ENCODE measurements at places on chromosomes 4 and X.

DNA sequence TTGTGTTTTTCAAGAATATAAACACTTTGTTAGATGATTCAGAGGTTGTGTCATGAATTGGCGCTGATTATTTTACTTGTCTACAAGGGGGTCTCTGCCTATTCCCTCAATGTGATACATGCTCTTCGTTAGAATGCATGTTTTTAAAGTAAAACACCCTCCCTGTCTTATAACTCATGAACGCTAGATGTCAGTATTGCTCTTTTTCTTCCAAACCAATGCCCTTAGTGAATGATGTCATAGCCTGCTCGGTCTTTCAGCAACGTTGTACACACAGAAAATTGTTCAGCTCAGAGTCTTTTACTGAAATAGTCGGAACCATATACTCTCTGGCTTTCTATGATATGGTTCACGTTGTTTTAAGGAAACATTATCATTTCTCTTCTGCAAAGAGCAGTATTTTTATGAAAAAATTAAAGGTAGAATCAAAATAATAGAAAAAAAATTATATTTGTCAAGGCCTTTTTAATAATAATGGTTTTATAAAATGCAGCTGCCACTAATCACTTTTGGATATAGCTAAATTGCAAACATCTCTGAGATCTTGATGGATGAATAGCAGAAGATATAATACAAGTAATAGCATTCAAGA lies 292.9 kb downstream of the TLL1 start:
- DNase-seq: peak; percentile 66

DNA sequence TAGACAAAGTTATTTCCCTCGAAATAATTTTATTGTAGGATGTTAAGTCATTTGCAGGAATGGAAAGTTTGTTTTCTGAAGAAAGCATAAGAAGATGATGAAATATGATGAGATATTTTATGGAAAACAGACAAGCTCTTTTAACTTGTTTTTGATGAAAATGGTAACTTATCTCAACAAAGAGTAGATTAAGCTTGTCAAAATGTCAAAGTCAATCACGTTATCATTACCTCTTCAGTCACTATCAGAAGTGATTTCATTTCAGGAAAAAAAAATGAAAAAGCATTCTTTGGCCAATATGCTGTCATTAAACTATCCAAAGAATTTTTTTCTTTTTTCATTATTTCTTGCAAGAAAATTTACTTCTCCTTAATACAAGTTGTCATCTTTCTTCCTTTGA lies 221.0 kb upstream of the ANKRD50 start:
- DNase-seq: no peak

DNA sequence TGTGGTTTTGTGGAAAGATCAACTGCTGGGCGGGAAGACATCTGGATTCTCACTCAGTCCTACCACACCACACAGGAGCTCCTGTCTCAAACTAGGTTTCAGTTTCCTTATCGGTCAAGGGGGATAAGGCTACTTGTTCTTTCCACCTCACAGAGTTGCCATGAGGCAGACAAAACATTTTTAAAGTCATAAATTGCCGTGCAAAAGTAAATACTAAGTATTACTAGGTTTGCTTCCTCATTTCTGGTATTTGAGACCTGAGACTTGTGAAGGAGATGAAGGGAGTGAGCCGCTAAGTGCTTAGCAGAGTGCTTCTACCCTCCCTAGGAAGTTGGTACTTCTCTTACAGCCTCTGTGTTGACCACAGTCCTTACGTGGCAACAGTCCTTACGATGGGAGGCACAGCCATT lies 1.5 kb downstream of the LAP3 start:
- DNase-seq: no peak

- no peak for DNase-seq
Observed at GRCh38 chrX:13165266-13166189, 121.1 kb upstream of the FAM9C start.

GRCh38 chr4:95084584-95084983 lies 326.8 kb downstream of the BMPR1B start:
- DNase-seq: no peak

DNA sequence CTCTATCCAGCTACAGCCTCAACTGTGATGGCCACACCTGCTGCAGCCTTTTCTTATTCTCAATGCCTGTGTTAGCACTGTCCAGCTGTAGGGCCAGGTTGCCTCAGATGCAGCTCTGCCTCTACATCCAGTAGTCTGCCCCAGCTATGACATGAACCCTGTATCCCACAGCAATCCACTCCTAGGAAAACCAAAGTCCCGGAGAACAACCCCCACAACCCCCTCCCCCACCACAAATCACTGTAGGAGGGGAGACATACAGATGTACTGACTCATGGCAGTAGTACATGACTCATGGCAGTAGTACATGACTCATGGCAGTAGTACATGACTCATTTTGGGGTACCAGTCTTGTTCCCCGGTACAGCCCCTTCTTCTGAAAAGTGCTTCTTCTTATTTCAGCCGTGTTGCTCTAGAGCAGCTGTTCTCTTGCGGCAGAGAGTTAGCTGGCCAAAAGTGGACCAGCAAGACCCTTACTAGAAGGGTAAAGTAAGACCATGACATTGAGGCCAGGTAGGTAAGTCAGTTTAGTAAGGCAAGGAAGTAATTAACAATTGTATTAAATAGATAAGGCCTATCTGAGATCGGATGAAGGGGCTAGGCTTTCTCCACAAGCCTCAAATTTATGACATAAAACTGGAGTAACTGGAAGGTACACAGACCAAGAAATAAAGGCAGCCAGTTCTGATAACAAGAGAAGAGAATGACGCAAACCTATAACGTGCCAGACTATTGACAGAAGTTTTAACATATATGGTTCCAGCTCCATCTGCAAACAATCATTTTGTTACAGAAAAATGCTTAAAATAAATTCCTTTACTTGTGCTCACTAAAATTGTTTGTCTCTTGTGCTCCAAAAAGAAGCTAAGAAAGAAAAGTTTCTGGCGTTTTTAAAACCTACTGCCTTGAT lies 221.4 kb downstream of the TACR3 start:
- DNase-seq: peak; percentile 53

GRCh38 chrX:139600105-139600504 lies 69.6 kb downstream of the F9 start:
- DNase-seq: no peak

DNA sequence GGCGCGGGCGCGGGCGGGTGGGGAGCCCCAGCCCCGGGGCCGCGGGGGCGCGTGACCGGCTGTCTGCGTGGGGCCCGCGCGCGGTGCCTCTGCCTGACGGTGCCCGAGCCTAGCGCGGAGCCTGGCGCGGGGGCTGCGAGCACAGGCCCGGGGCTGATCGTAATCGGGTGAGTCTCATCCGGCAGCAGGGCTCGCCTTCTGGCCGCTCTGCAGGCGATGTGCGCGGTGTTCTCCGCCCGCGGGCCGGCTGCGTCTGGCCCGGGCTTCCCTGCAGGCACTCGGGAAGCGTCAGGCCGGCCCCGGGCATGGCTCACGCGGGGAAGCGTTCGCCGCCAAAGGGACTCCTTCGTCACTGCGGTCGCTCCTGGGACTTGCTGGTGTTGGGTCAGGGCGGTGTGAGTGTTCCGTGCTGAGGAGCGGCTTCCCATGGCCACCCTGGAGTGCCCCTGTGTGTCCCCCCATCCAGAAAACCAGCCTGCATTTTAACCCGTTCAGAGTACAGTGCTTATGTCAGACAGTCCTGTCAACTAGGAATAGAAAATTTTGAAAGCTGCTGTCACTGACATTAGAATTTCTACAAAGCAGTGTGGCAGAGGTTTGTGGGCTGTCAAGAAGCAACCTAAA lies 40.6 kb downstream of the FAM149A start:
- no peak for DNase-seq

GRCh38 chr4:69849969-69850368 lies 10.0 kb downstream of the SULT1E1 start:
- DNase-seq: no peak

DNA sequence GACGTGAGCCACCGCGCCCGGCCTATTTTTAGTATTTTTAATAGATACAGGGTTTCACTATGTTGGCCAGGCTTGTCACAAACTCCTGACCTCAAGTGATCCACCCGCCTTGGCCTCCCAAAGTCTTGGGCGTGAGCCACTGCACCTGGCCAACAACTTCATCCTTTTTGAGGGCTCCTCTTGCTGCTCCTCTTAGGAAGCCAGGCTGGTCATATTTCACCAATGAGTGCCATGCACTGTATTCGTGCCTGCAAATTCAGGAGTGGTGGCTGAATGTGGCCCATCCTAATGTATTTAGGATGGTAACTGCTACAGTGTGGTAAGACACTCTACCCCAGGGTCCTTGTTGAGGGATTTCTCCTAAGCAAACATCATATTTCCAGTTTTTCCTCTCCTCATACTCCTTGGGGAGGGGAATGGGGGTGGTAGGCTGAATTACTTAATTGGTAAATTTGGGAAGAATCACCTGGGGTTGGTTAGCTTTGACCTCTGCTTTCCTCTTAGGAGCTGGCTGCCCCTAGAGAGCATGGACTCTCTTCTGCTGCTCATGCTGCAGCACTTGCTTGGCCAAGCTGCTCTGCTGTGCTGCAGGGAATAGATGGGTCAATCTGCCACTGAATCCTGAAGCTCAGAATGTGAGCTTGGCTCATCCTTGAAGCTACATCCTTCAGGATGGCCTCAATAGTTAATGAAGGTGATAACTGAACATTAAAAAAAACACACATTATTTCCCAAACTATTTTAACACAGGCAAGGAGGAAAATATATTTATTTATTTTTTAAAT lies 167.4 kb downstream of the HS3ST1 start:
- no peak for DNase-seq

DNA sequence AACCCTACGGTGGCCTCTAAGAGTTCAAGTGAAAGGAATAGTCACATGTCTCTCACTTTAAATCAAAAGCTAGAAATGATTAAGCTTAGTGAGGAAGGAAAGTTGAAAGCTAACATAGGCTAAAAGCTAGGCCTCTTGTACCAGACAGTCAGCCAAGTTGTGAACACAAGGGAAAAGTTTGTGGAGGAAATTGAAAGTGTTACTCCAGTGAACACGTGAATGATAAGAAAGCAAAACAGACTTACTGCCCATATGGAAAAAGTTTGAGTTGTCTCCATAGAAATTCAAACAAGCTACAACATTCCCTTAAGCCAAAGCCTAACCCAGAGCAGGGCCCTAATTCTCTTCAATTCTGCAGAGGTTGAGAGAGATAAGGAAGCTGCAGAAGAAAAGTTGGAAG lies 51.5 kb upstream of the RAB9B start:
- no peak for DNase-seq

DNA sequence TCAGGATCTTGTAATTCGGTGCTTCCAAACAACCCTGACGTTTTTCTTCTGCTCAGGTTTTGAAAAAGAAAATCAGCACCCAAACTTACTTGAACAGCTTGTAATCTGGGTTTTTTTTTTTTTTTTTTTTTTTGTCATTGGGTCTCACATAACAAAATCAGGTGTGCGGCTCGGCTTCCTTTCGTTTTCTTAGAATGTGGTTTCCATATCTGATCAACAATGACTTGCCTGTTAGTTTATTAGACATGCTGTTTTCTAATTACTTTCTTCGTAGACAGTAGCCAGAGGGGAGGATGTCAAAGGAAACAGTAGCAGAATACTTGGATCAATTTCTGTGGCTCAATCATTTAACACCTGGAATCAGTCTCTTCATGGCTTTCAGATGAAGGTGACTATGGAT lies 890 bp upstream of the FREM3 start:
- DNase-seq: no peak

GRCh38 chrX:134718105-134718965 lies 60.1 kb upstream of the PLAC1 start:
- DNase-seq: peak; percentile 98

GRCh38 chr4:170391066-170391740 lies 301.4 kb upstream of the AADAT start:
- no peak for DNase-seq

DNA sequence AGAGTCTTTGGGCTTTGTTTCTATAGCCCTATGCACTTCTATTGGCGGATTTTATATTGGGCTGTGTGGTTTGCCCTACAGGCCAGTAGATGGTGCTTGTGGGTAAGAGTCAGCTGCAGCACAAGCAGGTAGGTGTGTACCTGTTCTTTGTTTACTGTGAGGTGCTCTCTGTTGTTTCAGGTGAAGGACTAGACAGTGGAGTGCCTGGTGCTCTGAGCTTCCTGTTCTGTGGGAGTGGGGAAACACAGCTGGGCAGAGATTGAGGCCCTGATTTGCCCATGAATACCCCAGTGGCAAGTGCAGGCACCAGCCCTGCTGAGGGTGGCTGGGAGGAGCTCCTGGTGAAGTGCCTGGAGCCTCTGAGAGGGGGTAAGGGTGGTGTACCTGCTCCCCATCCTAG lies 26.3 kb upstream of the UCP1 start:
- DNase-seq: no peak

DNA sequence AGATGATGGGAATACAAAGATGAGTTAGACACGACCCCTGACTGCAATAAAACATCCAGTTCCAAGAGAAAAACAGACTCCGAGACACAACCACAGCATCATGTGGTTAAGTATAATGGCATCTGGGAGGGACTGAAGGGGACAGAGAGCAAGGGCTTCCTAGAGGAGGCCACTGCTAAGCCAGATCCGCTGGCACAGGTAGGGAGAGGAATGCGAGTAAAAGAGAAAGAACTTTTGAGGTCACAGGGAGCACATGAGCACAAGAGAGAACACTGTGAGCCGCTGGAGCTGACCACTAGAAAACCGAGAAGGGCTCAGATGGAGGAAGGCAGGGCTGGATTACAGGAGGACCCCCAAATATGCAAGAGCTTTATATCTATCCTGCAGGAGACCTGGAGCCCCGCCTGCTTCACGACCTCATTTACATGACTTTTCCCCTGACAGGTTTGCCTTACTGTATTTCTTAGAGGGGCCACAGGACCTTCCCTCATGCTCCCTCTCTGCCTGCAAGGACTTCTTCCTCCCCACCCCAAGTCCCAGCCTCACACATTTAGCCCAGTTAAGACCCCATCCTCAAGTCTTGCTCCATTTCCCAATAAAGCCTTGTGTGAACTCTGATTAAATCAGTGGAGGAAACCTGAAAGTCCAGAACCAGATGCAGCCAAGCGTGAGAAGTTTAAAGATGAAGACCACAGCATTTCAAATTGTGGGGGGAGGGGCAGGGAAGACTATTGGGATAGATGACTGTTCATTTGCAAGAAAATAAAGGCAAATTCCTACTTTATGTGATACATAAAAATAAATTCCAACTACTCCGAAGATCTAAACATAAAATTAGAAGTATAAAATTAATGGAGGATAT lies 29.6 kb downstream of the MFAP3L start:
- no peak for DNase-seq

DNA sequence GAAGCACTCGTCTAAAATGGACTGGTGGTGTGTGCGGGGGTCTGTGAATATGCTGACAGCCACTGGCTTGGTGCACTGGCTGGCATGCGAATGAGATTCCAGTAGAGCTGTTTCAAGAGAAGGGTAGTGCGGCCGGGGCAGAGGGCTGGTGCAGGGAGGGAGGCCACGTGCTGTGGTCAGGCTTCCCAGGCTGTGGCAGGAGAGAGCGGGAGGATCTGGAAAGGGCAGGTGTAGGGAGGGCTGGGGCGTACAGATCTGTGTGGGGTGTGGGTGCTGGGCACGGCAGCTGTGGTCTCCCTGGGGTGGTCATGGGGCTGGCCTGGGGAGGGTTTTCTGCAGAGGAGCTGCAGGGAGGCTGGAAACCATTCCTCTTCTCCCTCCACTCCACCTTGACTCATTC lies 30.2 kb downstream of the SORCS2 start:
- no peak for DNase-seq

Data from HFF-Myc (cell line).